ENCODE measurements at places on chromosomes 2 and 18. TPM values are rescaled to one million over a fixed set of nuclear protein-coding genes. Genes with fewer than 3 reads are reported as not detected.

The ARHGEF33 gene
- 4.0 TPM for total RNA-seq

GRCh38 chr2:127612111-127612822, 33.7 kb upstream of the GPR17 start:
- DNase-seq, result no peak

DNA sequence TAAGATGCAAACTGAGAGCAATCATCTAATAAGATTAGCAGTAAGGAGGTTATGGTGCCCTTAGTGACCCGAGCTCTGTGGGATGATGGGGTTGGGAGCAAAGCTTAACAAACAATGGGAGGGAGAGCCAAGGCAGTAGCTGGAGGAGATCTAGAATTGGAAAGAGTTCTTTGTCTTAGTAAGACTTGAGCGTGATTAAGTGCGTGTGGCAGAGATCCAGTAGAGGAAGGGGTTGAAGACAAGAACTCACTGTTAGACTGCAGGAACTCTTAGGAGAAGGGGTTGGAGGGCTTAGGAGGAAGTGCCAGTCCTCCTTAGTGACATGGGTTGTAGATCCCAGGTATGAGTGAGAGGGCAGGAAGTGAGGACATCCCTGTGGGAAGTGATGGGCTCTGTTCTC, 184.7 kb downstream of the GFPT1 start:
- DNase-seq, result no peak

GRCh38 chr2:196171946-196172345, 568 bp upstream of the STK17B start:
- no peak for DNase-seq

DNA sequence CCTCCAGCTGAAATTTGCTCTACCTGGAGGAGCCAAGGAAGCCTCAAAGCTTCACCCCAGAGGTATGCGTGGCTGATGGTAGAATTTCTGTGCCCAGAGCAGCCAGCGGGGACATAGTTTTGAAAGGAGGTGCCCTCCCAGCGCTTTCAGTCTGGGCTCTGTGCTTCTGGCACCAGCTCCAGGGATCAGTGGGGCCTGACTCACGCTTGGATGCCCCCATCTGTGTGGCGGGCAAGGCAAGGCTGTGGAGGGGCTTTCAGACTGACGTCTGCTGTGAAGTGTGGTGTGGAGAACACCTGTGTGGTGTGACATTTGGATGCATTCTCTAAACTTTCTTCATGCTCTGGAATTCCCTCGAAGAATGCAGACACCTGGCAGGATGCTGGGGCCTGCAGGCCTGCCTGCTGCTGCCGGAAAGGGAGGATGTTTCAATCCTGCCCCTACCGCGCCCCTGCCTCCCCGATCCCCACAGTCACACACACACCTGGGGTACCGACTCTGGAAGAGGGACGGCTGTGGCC, 84.1 kb downstream of the CTIF start:
- peak; percentile 28 for DNase-seq

- no peak for DNase-seq
Measured at GRCh38 chr2:164436131-164436530, 185.2 kb downstream of the GRB14 start.

- DNase-seq, result no peak
Measured at GRCh38 chr2:7594211-7594610, 677.0 kb downstream of the RNF144A start.
